ENCODE measurements at places on chromosomes 13 and 19.
A peak's percentile ranks its signal among the peaks of the same experiment; 100 is the strongest.

DNA sequence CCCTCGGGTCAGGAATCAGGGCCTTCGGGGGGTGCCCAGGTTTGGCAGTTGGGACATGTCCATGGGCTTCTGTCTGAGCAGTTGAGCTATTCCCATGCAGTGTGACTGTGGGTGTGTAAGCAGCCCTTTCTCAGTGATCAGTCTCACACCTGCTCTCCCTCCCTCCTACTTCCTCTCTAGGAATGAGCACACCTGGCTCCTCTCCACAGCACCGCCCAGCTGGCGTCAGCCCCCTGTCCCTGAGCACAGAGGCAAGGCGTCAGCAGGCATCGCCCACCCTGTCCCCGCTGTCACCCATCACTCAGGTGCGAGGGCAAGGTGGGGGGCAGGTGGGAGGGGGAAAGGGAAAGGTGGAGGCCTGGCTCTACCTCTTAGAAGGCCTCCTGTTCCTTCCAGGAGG, 25.9 kb downstream of the COMP start:
- DNase-seq = no peak

- no peak for DNase-seq
These were observed 27.0 kb downstream of the SAE1 start for GRCh38 chr19:47157431-47158321.

GRCh38 chr19:14479975-14480699, 5.0 kb upstream of the PTGER1 start:
- DNase-seq = peak; percentile 57

GRCh38 chr19:913080-913748, at the start of gene R3HDM4:
TSS of gene R3HDM4 (minus strand) at chr19:913219. CDS start at chr19:913157, 62 bp downstream.
- DNase-seq = peak; percentile 85

GRCh38 chr19:8571006-8571411, 6.2 kb downstream of the MYO1F start:
- no peak for DNase-seq

DNA sequence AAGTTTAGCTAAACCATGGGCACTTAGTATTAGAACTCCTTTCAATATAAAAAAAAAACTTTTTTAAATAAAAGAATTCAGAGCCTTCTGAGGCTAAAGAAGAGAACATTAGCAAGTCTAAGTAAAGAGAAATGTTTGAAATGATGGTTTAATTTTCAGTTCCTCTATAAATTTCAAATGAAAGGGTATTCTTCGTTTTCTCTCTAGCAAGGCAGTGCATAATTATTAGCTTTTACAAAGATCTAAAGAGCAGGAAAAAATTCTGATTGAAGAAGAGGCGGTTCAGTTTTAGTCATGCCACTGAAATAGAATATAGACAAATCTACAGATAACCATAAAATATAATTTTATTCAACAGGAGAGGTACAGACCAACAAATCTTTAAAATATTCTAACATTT, 18.0 kb downstream of the SUCLA2 start:
- no peak for DNase-seq

DNA sequence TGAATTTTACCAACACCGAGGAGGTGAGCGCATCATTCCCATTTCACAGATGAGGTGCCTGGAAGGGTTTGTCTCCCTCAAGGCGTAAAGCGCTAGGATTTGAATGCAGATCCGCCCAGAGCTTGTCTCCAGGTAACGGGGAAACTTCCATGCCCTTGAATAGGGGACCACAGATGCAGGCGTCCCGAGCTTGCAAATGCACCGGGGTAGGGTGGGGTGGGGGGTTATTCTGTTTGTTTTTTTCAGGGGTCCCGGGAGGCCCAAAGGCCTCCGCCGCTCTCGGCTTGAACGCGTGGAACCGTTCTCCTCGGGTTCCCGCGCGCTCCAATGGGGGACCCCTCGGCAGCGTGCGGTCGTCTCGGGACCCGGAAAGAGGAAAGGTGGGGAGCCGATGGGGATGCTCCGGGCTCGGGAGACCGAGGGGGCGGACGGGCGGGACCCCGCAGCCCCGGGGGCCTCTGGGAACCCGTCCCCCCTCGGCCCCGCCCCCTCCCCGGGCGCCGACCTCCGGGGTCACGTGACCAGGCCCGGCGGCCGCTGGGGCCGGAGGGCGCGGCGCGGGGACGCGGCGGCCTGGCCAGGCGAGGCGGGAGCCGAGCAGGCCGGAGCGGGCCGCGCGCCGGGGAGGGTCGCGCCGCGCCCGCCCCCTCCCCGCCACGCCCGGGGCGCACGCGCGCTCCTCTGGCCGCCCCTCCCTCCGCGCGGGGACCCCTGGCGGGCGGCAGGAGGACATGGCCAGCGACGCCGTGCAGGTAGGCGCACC, at the start of gene PKN1:
Gene PKN1, plus strand, starts transcription at position 516 of the 763 bp plus-strand sequence. Its CDS starts 216 bp downstream, at position 732.
- peak; percentile 67 for DNase-seq

All from naive B cell (primary cell).